ENCODE measurements at places on chromosomes 16 and 17.

DNA sequence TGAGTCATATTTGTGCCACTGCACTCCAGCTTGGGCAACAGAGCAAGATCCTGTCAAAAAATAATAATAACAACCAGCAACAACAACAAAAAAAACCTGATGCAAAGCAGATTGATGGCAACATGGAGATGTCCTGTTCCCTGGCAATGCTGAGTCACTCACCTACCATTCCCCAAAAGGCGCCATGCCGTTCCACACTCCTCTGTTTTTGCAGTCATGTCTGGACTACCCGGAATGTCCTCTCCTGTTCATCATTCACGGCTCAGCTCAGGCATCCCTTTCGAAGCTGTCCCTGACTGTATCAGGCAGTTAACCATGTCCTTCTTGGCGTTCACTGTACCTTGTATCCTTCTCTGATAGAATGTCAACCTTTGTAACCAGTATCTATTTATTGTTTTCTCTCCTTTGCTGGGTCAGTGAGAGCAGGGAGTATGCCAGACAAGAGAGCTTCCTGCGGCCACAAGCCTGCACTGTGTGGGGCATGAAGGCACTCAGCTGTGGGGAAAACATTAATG lies 147.7 kb downstream of the ABCC12 start:
- no peak for DNase-seq

- DNase-seq = no peak
Measured at GRCh38 chr17:82434216-82434565, 15.8 kb upstream of the OGFOD3 start.

DNA sequence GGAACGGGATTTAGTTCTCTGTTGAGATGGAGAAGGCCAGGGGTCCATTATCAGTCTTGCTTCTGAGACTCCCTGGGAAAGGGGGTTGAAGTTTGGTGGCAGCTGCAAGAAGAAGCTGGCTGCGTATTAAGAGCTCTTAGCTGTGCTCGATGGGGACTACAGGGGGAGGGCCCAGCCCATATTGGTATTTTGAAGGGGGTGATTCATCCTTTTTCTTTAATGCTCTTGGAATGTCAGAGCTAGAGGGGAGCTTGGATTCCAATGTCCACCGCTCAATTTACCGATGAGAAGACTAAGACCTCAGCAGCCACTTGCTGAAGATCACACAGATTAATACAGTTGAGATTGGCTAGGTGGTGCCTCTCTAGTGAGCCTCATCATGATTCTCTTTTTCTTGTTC lies 5.0 kb downstream of the NOG start:
- no peak for DNase-seq

GRCh38 chr16:77273815-77274214 lies 74.6 kb downstream of the SYCE1L start:
- no peak for DNase-seq

DNA sequence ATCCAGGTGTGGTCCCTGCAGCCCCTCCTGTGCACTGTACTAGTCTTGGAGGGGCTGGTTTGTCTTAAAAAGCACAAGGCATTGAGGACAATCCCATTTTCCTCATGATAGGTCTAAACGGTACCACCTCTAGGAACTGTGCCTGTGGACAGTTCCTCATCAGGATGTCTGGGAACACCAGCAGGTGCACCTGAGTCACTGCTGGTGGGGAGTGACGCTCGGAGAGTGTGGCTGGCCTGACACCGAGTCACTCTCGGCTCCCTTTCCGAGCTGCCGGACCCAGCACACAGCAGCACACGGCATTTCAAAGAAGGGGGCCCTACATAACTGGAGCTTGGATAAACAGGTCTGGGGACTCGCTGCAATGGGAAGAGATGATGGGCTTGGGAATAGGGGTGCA lies 25.6 kb downstream of the LRRC75A start:
- DNase-seq = no peak

GRCh38 chr16:68086860-68087268 lies 1.7 kb downstream of the NFATC3 start:
- no peak for DNase-seq

DNA sequence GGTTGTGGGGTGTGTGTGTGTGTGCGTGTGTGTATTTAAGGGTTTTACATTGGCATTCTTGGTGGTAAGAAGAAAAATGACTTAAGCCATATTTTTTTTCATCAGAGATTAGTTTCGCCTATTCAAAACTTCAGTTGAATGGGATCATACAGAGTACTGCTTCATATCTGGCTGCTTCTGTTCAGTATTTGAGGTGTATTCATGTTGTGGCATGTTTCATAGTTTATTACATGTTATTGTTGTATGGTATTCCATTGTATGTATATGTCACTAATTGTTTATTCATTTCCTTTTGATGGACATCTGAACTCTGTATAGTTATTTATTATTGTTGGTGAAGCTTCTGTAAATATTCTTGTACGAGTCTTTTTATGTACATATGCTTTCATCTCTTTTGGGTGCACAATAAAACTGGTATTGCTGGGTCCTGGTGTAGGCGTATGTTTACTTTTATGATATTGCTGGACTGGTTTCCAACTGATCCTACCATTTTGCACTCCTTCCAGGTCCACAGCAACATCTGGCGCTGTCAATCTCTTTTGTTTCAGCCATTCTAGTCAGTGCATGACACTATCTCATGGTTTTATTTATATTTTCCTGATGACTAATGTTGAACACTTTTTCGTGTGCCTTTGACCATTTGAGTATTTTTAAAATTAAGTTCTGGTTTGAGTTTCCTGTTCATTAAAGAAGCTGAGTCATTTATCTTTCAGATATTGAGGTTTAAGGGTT lies 77.4 kb upstream of the MAF start:
- no peak for DNase-seq

GRCh38 chr17:63495491-63495890 lies 18.6 kb downstream of the ACE start:
- DNase-seq = no peak

DNA sequence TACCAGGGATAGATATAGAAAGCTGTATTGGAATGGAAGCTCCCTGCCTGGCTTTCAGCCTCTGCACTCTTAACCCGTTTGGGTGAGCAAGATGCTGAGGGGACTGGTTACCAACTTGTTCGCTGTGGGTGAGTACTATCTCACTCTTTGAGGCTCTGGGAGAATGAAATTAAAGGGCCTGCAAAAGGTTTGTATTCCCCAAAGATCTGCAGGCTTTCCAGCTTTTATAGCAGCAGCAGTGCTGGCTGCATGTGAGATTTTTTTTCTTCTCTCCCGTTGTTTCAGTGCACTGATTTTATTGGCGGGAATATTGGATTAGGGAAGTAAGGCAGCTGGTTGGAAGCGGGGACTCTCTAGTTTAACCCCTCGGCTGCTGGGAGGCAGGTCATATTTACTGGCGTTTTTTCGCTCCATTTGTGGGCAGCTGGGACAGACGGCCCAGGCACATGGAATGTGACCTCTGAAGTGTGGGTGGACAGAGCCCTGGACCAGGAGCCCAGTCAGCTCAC lies 30.9 kb downstream of the C17orf75 start:
- no peak for DNase-seq

DNA sequence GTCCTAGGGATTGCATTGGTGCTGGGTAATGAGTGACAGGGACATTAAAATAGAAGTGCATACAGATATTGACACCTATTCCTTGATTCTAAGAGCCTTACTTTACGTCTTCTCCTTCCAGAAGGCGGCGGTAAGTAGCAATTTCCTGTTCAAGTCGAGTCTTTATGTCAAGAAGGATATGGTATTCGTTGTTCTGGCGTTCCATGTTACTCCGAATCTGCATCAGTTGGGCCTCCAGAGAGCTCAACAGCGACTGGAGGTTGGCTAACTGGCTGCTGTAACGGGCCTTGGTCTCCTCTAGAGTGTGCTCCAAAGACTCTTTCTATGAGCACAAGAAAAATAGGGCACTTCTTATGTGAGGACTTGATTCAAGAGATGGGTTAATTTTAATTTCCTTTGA lies 7.0 kb downstream of the KRT20 start:
- no peak for DNase-seq

DNA sequence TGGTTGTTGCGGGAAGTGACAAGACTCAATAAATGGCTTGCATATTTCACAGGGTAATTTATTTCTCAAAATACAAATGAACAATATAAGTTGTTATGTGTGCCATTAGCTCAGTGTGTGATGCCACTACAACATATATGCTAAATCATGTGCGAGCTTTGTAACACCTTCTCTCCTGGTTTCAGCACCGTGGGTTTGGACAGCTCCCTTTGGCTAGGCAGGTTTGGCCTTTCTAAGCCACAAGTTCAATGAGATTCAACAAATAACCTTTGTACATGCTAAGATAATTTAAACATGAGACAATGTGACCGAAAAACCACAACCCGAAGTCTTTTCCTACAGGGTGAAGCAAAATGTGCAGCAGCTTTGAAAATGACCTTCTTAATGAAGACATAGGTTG lies 563.9 kb downstream of the TMEM114 start:
- no peak for DNase-seq

- DNase-seq = peak; percentile 80
Measured at GRCh38 chr16:90022209-90023077, 3.2 kb upstream of the DBNDD1 start.

DNA sequence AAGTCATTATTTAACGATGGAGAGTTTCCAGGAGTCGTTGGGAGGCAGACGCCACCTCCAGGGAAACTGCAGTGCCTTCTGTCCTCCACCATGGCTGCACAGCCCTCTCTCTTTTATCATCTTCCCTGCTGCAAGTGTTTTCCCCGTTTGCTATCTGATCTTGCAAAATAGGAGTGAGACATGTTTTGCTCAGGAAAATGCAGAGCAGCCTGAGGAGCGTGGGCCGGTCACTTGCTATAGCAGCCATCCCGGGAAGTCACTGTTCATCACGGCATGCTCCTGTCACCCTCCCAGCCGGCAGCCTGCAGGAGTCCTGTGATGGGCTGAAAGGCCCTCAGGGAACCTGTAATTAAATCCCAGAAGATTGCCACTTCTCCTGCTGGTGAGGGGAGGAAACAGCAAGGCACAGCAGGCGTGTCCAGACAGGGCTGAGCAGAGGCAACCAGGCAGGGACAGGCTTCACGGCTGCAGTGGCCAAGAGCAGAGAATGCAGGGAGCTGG lies 143.1 kb downstream of the GSG1L start:
- DNase-seq = no peak

DNA sequence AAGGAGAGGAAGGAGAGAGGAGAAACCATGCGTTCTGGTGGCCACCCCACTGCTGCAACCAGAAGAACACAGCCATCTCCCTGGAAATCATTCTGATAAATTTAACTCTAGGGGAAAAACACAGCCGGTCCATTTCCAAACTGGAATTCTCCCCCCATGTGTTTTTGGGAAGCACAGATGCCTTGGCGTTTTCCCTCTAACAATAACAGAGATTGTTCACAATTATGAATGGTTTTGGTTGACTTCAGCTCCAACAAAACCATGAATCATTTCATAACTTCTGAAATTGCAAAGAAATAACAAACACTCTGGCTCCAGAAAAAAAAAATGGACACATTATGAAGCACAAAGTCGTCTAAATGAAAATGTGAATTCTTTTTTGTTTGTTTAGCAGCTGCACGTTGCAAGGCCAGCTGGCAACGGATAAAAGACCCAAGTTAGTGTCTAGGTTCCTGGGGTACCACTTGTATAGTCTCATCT lies 46.2 kb downstream of the GNAO1 start:
- no peak for DNase-seq

DNA sequence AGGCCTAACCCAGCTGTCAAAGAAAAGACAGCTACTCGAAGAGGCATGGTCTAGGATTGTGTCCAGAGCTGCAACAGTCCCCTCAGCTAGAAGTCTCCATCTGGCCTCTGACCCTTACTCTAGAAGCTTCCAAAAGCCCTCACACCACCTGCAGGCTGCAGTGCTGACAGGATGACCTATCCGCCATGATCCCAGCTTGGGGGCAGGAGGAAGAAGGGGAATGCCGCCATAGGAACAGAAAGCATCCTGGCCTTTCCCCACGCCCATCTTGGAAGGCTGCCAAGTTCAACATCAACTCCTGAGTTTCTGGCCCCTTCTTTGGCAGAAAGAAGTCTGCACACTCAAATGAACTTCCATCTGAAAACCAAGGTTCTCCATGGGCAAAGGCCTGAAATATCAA lies 3.1 kb upstream of the KRT36 start:
- DNase-seq = no peak

DNA sequence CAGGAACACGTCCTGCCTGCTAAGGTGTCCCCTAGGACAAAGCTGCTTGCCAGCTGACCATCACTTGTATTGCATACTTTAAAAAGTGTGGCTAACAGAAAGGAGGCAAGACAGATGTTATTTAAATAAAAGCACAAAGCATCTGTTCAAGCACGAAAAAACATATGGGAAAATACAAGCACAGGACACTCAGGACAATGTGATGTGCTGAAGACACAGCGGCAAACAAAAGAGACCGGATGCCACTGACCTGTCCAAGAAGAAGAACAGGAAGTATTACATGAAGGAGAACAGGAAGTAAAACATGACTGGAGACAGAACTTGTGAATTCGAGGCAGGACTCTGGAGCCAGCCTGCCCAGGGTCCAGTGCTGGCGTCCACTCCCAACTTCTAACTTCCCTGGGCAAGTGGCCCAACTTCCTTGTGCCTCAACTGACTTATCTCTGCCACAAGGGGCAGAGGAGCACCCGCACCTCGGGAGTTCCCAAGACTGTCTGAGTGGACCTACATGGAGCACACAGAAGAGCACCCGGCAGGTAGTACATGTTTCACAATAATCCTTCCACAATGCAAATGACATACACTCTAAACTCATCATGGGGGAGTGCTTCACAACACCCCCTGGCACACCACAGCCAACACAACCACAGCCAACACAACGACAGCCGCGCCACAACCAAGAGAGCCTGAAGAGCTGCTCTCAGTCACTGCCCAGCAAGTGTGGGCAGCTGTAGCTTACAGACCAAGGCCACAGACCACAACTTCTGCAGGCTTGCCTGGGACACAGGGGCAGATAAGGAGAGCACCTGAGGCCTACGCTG lies 36.6 kb downstream of the ANKRD11 start:
- no peak for DNase-seq
